ENCODE measurements at places on chromosomes 1 and 21. TPM values are rescaled to one million over a fixed set of nuclear protein-coding genes. Genes with fewer than 3 reads are reported as not detected.

GRCh38 chr1:156746728-156747631 lies 4.5 kb downstream of the HDGF start:
- H3K27me3 ChIP-seq, result no peaks in the 10 kb centered on the region
- peak overlapping the region; percentile 85 for H3K27ac ChIP-seq
- peaks cover 60% of the 10 kb centered on the region for H3K4me1 ChIP-seq
- peak; percentile 98 for DNase-seq

DNA sequence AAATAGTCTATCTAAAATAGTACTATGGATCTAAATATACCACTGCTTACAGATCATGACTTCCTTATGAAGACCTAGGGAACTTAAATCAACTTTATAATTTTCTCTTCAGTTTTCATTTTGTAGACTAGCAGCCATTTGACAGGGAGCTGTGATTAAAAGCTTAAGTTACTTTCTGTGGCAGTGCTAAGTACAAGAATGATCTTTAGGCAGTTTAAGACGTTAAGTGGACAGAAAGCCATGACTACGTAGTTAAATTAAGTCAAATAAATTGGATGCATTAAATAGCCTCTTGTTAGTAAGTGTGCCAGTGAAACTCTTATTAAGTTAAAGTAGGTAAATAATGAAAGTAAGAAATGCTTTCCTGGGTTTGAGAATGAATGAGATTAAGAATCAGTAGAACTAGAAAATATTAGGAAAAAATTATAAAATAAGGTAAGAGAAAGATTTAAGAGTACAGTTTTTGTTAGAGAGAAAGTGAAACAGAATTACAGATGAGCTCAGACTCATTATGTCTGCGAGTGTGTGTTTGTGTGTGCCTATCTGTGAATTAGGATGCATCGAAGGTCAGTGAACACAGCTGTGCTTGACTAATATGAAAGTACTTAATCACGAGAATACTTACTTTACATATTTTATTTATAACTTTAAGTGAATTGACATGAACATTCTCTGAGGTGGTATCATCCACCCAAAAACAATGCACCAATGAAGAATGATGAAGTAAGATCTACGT lies 336.9 kb downstream of the KCNT2 start:
- H3K4me3 ChIP-seq, result no peak overlapping the region
- no peaks in the 10 kb centered on the region for H3K36me3 ChIP-seq
- peaks cover 9% of the 10 kb centered on the region for H3K4me1 ChIP-seq
- no peak for DNase-seq

LCE1F gene
- total RNA-seq, result not detected

ITGB2 gene
- 0.42 TPM for total RNA-seq

GRCh38 chr1:226736908-226737818 lies 1.9 kb downstream of the ITPKB start:
- no peak for DNase-seq
- H3K27ac ChIP-seq, result peak overlapping the region; percentile 20
- peaks cover 21% of the 10 kb centered on the region for H3K36me3 ChIP-seq
- H3K4me3 ChIP-seq, result peak overlapping the region; percentile 70

HTR6 gene
- total RNA-seq, result not detected

- H3K27me3 ChIP-seq, result no peaks in the 10 kb centered on the region
- no peak overlapping the region for H3K4me3 ChIP-seq
Observed at GRCh38 chr1:241113557-241113956, 243.4 kb downstream of the RGS7 start.

DNA sequence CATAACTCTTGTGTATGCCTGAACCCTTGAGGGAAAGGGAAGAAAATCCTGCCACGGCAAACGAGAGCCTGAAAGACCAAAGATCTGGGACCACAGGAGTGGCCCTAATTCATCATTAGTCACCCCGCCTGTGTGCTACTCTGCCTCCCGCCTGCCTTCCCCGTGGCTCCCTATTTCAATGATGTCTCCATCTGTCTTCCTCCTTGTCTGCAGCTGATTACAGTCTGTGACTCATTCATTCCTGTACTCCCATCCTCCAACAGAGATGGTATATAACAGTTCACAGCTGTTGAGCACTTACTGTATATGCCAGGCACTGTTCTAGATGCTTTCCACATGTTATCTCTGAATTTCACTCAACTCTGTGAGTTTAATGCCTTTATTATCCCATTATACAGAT lies 96.6 kb downstream of the SEC16B start:
- DNase-seq, result no peak
- H3K4me3 ChIP-seq, result no peak overlapping the region
- peaks cover 14% of the 10 kb centered on the region for H3K4me1 ChIP-seq
- H3K27ac ChIP-seq, result no peak overlapping the region
- no peaks in the 10 kb centered on the region for H3K36me3 ChIP-seq

ASCL5 gene
- not detected for total RNA-seq

EDARADD gene
- not detected for total RNA-seq

- H3K36me3 ChIP-seq, result no peaks in the 10 kb centered on the region
- peaks cover 10% of the 10 kb centered on the region for H3K4me1 ChIP-seq
- no peaks in the 10 kb centered on the region for H3K27me3 ChIP-seq
- no peak overlapping the region for H3K4me3 ChIP-seq
- no peak for DNase-seq
Observed at GRCh38 chr1:96968983-96969382, 247.4 kb downstream of the PTBP2 start.

DNA sequence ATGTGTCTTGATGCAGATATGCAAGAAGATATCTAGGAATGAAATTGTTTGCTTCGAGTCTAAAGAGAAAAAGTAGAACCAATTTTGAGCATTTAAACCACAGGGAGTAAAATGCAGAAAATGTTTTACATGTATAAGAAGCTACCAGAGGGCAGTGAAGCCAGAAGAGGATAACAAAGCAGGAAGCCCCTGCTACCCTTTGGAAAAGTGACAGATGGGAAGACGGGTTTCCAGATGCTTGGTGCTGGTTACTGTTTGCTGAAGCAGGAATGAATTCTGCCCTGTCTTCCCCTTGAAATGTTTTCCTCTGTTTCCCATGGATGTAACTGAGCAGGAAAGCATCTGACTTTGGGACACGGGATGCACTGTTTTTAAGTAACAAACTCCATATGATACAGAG lies 822.2 kb downstream of the MRPL39 start:
- no peaks in the 10 kb centered on the region for H3K4me1 ChIP-seq
- no peak for DNase-seq
- no peaks in the 10 kb centered on the region for H3K36me3 ChIP-seq
- no peak overlapping the region for H3K4me3 ChIP-seq

HFM1 gene
- total RNA-seq, result not detected

DNA sequence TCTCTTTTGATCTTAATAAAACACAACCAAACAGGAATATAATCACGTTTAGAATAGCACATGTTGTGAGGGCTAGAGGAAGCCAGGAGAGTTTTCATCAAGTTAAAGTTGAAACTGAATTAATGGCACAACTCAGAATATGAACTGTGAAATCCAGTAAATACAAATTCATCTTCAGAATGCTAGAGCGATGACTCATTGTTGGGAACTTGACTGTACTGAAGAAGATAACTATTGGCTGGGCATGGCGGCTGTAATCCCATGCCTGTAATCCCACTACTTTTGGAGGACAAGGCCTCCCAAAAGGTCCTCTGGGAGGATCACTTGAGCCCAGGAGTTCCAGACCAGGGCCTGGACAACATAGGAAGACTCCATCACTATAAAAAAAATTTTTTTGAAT lies 8.8 kb downstream of the SYF2 start:
- H3K4me3 ChIP-seq, result no peak overlapping the region
- H3K27ac ChIP-seq, result no peak overlapping the region
- H3K27me3 ChIP-seq, result no peaks in the 10 kb centered on the region
- no peaks in the 10 kb centered on the region for H3K4me1 ChIP-seq

GRCh38 chr1:117368116-117369108 lies 1.2 kb downstream of the MAN1A2 start:
- H3K36me3 ChIP-seq, result peaks cover 34% of the 10 kb centered on the region
- no peaks in the 10 kb centered on the region for H3K27me3 ChIP-seq
- DNase-seq, result no peak
- peak overlapping the region; percentile 89 for H3K4me3 ChIP-seq
- peak overlapping the region; percentile 82 for H3K27ac ChIP-seq

USH2A gene
- not detected for total RNA-seq

RHBDL2 gene
- total RNA-seq, result 9.4 TPM

GRCh38 chr1:116382321-116382720 lies 9.3 kb downstream of the ATP1A1 start:
- peaks cover 41% of the 10 kb centered on the region for H3K4me1 ChIP-seq
- peak overlapping the region; percentile 10 for H3K27ac ChIP-seq
- no peak overlapping the region for H3K4me3 ChIP-seq
- peaks cover 54% of the 10 kb centered on the region for H3K36me3 ChIP-seq
- no peak for DNase-seq
- H3K27me3 ChIP-seq, result no peaks in the 10 kb centered on the region

GRCh38 chr21:29382030-29382654 lies 83.4 kb downstream of the BACH1 start:
- peak overlapping the region; percentile 22 for H3K27ac ChIP-seq
- no peak for DNase-seq
- peaks cover 17% of the 10 kb centered on the region for H3K4me1 ChIP-seq
- H3K36me3 ChIP-seq, result peaks cover 5% of the 10 kb centered on the region

DNA sequence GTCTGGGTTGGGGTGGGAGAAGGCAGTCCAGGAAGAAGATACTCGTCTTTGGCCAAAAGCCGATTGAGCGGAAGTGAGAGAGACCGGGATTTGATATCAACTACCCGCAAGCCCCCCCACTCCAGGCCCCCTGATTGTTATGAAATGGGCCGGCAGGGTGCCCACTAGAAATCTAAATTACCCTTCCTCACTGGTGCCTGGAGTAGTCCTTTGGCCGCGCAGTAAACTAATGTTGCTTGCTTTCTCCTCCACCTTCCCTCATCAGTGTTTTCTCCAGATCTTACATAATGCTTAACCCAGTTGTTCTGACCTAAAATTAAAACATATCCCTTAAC lies 119.2 kb upstream of the BARHL2 start:
- H3K4me3 ChIP-seq, result no peak overlapping the region
- H3K27me3 ChIP-seq, result peaks cover 60% of the 10 kb centered on the region
- DNase-seq, result no peak
- no peak overlapping the region for H3K27ac ChIP-seq

DNA sequence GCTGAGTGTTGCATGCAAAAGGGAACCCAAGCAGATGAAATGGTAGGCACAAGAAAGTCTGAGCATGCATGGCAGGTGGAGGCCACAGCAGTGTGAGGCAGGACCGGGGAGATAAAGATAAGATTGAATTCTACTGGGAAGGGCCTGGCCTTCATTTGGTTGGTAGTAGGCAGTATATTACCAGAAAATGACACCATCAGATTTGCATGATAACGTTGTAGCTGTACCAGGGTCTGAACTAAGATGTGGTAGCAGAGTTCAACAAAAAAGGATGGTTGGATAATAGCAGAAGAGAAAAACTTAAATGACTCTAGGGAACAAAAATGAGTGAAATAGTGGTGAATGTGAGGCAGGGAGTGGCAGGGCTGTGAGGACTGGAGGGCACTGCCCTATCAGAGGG lies 75.6 kb upstream of the DNAJC6 start:
- H3K36me3 ChIP-seq, result no peaks in the 10 kb centered on the region
- H3K4me3 ChIP-seq, result no peak overlapping the region
- no peaks in the 10 kb centered on the region for H3K27me3 ChIP-seq
- no peak overlapping the region for H3K27ac ChIP-seq
- DNase-seq, result no peak

DNA sequence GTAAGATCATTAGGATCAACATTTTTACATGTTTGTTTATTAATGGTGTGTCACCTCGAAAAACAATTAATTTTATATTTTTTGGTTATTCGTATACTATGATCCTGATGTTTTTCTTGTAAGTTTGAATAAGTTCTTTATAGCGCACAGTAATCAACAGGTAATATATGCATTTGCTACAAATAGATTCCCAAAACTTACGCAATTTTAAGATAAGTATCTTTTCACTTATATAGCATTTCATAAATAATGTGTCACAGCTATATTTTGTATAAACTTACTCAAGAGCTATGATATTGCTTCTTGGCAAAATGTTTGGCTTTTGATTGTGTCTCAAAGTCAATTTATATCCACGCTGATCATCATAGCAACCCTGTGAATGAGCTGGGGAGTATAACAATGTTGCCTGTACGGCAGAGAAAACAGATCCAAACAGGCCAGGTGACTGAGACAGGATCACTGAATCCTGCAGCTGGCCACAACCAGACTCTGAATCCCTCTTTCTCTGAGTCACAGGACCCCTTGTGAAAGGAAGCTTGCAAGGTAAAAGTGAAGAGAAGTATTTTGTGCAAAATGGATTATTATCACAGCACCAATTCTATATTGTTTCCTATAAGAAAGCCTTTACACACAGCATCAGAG lies 48.6 kb downstream of the GNG12 start:
- H3K36me3 ChIP-seq, result no peaks in the 10 kb centered on the region
- no peak for DNase-seq
- H3K27me3 ChIP-seq, result no peaks in the 10 kb centered on the region
- H3K27ac ChIP-seq, result no peak overlapping the region
- no peaks in the 10 kb centered on the region for H3K4me1 ChIP-seq
- H3K4me3 ChIP-seq, result no peak overlapping the region

GRCh38 chr21:26717146-26717739 lies 128.0 kb downstream of the ADAMTS1 start:
- H3K36me3 ChIP-seq, result no peaks in the 10 kb centered on the region
- no peaks in the 10 kb centered on the region for H3K27me3 ChIP-seq
- no peaks in the 10 kb centered on the region for H3K4me1 ChIP-seq
- H3K4me3 ChIP-seq, result no peak overlapping the region
- H3K27ac ChIP-seq, result no peak overlapping the region

HES5 gene
- total RNA-seq, result not detected

GRCh38 chr1:230839173-230839572 lies 29.1 kb downstream of the C1orf198 start:
- H3K27me3 ChIP-seq, result no peaks in the 10 kb centered on the region
- H3K4me1 ChIP-seq, result no peaks in the 10 kb centered on the region
- H3K4me3 ChIP-seq, result no peak overlapping the region
- peaks cover 46% of the 10 kb centered on the region for H3K36me3 ChIP-seq
- no peak for DNase-seq

GRCh38 chr21:32712641-32713040 lies 15.2 kb downstream of the SYNJ1 start:
- no peak overlapping the region for H3K4me3 ChIP-seq
- no peak for DNase-seq
- H3K4me1 ChIP-seq, result peaks cover 3% of the 10 kb centered on the region
- H3K27me3 ChIP-seq, result no peaks in the 10 kb centered on the region
- H3K36me3 ChIP-seq, result no peaks in the 10 kb centered on the region
- no peak overlapping the region for H3K27ac ChIP-seq

GRCh38 chr1:99328171-99328570 lies 63.9 kb downstream of the PLPPR4 start:
- DNase-seq, result no peak
- no peaks in the 10 kb centered on the region for H3K27me3 ChIP-seq
- H3K4me3 ChIP-seq, result no peak overlapping the region
- peak overlapping the region; percentile 45 for H3K27ac ChIP-seq

DNA sequence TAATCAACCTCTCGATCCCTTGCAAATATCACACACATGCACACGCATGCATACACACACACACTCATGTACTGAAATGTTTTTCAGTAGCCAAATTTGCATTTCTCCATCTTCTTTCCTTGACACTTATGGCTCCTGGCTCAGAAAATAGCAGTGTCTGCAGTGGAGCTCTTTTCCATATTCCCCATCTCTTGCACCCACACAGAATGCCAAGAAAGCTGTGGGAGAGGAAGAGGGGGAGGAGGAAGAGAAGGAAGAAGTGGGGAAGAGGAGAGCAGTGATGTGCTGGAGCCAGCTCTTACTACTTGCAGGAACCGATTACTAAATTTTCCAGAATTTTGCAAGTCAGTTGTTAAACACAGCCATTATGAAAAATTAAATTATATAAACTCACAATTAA lies 9.9 kb downstream of the OPTC start:
- no peak overlapping the region for H3K27ac ChIP-seq
- no peak for DNase-seq

TNFSF4 gene
- total RNA-seq, result 0.31 TPM
